Activated naive CD4-positive, alpha-beta T cell treated with anti-CD3 and anti-CD28 coated beads, Interleukin-2, amount 50 U/mL, for 72 hours (primary cell): ENCODE measurements at places on chromosomes 16 and 17.
A peak's percentile ranks its signal among the peaks of the same experiment; 100 is the strongest.

GRCh38 chr17:81395600-81396277, 482 bp downstream of the BAHCC1 start:
- no peak for DNase-seq

DNA sequence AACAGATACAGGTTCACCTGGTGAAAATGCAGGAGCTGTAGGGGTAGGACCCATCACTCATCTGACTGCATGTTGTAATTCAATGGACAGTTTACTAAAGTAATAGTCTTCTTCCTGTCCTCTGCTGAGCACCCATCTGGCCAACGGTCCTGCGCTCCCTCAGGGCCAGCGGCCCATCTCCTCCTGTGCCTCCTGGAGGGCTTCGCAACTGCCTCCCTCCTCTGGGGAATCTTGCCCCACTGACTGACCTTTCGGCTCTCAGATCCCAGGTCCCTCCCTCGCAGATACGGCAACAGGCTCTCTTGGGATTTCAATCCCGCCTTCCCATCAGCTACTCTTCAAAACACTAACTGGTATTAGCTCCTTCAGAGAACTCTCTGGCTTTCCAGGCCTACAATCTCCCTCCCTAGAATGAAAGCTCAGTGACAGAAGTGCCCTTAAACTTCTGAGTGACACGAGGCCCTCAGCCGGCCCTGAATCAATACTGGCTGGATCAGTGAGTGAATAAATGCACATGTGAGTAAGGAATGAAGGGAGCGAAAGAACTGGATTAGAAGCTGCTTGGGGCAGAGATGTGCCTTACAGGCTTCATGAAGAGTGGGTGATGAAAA, 1.3 kb downstream of the PEMT start:
- no peak for DNase-seq

- no peak for DNase-seq
Measured at GRCh38 chr17:38441429-38442061, 13.3 kb downstream of the ARHGAP23 start.

- DNase-seq: no peak
Measured at GRCh38 chr16:80806289-80806688, 1.9 kb upstream of the CDYL2 start.

DNA sequence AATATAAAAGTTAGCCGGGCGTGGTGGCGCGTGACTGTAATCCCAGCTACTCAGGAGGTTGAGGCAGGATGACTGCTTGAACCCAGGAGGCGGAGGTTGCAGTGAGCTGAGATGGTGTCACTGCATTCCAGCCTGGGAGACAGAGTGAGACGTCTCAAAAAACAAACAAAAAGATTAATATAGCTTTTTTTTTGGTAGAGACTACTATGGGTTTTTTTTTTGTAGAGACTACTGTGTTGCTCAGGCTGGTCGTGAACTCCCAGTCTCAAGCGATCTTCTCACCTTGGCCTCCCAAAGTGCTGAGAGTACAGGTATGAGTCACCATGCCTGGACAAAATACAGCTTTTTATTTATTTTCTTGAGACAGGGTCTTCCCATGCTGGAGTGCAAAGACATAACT, 20.2 kb downstream of the ZNRF1 start:
- DNase-seq: no peak

GRCh38 chr16:78794581-78795250, 695.3 kb downstream of the WWOX start:
- DNase-seq: no peak

DNA sequence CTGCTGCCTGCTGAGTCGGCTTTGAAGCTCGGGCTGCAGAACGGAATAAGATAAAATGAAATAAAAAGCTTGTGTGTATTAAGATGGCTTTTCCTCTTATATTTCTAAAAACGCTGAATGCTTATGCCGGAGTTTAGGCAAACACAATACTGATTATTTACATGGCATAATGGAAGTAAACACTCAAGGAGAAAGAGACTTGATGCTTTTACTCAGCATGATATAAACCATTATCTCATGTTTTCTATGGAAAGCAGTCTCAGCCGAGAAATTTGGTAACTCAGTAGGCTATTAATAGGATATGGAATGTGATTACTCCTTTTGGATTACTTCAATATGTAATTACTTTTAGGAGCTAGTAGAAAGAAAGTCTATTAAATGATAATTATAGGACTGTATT, 153.3 kb downstream of the CDH11 start:
- DNase-seq: no peak

- DNase-seq: no peak
Measured at GRCh38 chr17:76683011-76683755, 27.6 kb downstream of the MXRA7 start.

DNA sequence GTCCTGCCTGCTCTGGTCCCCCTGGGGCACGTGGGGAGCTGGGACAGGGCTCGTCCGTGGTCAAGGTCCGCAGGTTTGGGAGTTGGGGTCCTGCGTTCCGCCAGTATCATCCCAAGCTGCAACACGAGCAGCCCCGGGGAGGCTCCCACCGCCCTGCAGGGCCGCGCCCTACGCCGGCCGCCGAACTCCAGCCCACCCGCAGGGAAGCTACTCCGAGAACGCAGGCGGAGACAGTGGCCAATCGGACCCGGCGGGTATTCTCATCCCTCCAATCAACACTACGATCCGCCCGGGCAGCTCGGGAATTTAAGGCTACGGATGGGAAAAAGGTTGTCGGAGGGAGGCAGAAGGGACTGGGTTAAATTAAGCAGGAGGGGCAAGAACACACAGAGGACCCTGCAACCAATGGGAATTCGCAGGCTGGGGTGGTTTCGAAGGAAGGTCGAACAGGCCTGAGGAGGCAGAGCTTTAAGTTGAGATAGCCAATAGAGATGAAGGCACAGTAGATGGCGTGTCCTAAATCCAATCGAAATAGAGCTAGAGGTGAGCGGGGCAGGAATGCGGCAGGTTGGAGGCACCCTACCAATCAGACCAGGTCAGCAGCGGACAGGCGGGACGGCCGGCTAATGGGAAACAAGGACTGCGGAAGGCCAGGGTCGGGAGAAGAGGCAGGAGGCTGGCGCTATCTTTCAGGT, 626 bp downstream of the SPAG7 start:
- peak; percentile 98 for DNase-seq

DNA sequence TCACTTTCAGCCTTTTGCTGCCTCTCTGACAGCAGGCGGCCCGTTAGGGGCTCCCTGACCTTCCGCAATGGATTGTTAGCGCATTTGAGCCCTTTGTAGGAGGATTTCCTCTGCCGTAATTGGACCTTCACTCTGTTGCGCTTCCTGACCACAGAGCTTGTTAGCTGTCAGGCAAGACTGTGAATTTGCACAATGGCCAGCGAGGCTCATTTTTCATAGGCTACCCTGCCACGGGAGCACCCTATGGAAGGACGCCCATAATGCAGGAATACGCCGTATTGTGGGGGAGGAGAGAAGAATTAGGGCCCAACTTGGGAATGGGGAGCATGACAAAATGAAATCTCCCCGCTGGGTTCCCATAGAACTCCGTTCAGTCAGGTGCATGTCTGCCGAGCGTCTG, 205.2 kb upstream of the NLRP1 start:
- no peak for DNase-seq

GRCh38 chr16:31215287-31216162, 1.4 kb downstream of the PYDC1 start:
- no peak for DNase-seq

DNA sequence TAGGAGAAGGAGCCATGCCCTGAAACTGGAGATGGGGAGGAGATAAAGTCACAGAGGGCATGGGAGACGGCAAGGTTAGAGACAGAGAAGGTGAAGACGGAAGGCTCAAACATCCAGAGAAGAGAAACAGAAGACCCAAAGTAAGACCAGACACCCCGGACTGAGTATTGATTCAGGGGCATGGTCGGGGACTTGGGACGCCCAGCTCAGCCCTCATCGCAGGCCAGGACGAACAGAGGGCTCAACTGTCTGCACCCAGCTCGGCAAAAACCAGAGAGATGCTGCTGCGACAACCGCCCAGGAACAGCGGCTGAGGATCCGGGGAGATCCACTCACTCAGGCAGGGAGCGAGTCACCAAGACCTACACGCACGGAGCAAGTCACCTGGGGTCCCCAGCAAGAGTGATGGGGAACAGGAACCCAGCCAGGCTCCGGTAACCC, 999 bp downstream of the XYLT1 start:
- DNase-seq: peak; percentile 25

- DNase-seq: no peak
Measured at GRCh38 chr16:1493746-1494094, 560 bp downstream of the TELO2 start.

- DNase-seq: no peak
Measured at GRCh38 chr17:33785281-33785680, 469.8 kb upstream of the CCL2 start.

DNA sequence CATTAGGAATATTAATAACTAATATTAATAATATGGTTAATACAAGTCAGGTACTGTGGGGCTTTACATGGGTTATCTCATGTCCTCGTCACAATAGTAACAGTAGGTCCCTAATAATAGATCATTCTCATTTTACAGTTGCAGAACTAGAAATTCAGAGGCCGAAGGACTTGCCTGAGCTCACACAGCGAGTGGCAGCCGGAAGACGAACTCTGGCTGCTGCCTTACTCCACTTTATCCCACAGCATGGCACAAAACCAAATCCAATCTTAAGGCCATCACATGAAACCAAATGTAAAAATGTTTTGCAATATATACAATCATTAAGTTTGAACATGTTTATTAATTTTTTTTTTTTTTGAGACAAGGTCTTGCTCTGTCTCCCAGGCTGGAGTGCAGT, 13.6 kb downstream of the GNA13 start:
- DNase-seq: no peak

- DNase-seq: no peak
Measured at GRCh38 chr16:1511662-1512569, 18.8 kb downstream of the TELO2 start.

DNA sequence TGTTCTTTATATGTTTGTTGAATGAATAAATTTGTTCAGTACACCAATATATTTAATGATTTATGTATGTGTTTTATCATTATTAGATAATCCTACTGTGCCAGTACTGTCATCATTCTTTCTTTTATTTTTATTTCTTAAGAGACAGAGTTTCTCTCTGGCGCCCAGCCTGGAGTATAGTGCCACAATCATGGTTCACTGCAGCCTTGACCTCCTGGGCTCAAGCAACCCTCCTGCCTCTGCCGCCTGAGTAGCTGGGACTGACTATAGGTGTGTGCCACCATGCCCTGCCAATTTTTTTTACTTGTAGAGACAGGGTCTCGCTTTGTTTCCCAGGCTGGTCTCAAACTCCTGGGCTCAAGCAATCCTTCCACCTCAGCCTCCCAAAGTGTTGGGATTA, 41.8 kb downstream of the PAFAH1B1 start:
- DNase-seq: no peak

GRCh38 chr16:14074544-14074943, 3.4 kb downstream of the MRTFB start:
- DNase-seq: no peak

DNA sequence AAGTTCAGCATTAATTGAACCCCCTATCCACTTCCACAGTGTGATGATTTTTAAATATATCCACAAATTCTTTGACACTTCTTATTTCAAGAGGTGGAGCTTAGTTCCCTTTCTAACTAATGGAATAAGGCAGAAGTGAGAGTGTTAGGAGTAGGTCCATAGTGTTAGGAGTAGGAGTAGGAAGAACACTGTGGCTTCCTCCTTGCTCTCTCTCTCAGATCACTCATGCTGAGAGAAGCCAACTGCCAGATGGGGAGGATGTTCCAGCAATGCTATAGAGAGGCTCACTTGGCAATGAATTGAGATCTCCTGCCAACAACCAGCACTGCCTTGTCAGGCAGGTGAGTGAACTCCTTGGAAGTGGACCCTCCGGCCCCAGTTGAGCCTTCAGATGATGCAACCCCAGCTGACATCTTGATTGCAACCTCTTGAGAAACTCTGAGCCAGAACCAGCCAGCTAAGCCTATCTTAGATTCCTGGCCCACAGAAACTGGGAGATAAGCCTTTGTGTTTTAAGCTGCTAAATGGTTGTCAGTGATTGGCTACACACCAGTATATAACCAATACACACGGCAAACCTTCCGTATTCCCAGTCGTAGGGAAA, 44.3 kb downstream of the SPECC1 start:
- DNase-seq: no peak

- no peak for DNase-seq
Measured at GRCh38 chr16:49773534-49774475, 82.1 kb downstream of the ZNF423 start.

GRCh38 chr16:85047867-85048455, 20.4 kb downstream of the KIAA0513 start:
- DNase-seq: no peak

DNA sequence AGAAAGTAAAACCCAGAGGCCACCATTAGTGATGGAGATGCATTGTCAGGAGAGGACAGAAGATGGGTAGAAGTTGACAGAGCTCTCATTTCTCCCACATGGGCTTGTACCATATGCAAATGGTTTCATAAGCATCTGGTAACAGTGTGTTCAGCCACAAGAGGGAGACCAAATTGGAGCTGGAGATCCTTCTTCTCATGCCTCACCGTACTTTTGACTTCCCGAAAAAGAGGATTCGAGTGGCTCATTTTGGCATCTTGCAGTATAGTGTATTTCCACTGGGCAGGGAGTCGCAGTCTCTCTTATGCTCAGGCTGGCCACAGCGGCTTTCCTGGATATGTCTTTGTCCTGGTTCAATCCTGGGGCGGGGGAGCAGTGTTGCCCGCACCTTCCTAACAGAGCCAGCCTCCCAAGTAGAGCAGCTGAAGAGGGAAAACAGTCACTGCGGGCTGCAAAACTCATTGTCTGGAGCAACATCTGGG, 23.8 kb downstream of the TBC1D3B start:
- no peak for DNase-seq

DNA sequence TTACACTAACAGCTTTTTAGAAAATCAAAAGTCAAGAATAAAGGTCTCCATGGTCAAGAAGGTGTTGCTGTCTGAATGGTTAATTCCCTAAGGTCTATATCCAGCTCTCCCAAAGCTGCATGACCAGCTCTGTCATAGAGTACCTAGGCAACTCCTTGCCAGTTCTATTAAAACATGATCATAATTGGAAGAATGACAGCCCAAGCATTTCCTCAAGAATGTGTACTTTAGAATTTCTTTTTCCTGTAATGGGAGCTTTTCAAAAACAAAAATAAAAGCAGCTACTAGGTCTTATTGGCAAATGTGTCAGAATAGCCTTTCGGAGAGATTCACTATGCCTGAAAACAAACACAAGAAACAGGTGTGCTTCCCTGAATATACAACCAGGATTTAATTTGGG, 7.9 kb downstream of the SPOP start:
- no peak for DNase-seq

GRCh38 chr17:72121164-72122009, 567 bp downstream of the SOX9 start:
- DNase-seq: peak; percentile 8

GRCh38 chr17:76237859-76238313, 2.4 kb downstream of the RNF157 start:
- no peak for DNase-seq

GRCh38 chr16:4200781-4201137, 41.1 kb downstream of the SRL start:
- no peak for DNase-seq

- DNase-seq: peak; percentile 42
Measured at GRCh38 chr16:57999366-57999970, 1.0 kb downstream of the ZNF319 start.
